Activated T-cell treated with anti-CD3 and anti-CD28 coated beads, Interleukin-2, amount 50 U/mL, for 72 hours (primary cell): ENCODE measurements at places on chromosomes 3 and 15. TPM values are rescaled to one million over a fixed set of nuclear protein-coding genes. Genes with fewer than 3 reads are reported as not detected.

Gene CLRN1
- not detected for total RNA-seq

Gene FOXL2NB
- not detected for total RNA-seq

Gene P3H2
- total RNA-seq = not detected

Gene INAFM2
- total RNA-seq = 7.1 TPM

Gene PRR20G
- not detected for total RNA-seq
